ENCODE measurements at places on chromosomes 3 and 15. TPM values are rescaled to one million over a fixed set of nuclear protein-coding genes. Genes with fewer than 3 reads are reported as not detected.

The EPHB3 gene
- total RNA-seq: 2.5 TPM

The P2RY13 gene
- total RNA-seq: 1.7 TPM

The MESP2 gene
- total RNA-seq: not detected

The RGMA gene
- 218 TPM for total RNA-seq

The GOLGA6A gene
- not detected for total RNA-seq

The CACNA2D2 gene
- 2.8 TPM for total RNA-seq

The RYK gene
- 100 TPM for total RNA-seq

The MYZAP gene
- 221 TPM for total RNA-seq

The ANKRD34C gene
- not detected for total RNA-seq

The EPHB1 gene
- total RNA-seq: under 0.01 TPM

The HCN4 gene
- not detected for total RNA-seq

The CHRNA7 gene
- total RNA-seq: 0.83 TPM

The SLC24A5 gene
- not detected for total RNA-seq

The SELENOS gene
- 57.6 TPM for total RNA-seq

The DCLK3 gene
- under 0.01 TPM for total RNA-seq

The MFAP1 gene
- total RNA-seq: 21.3 TPM

The IL1RAP gene
- total RNA-seq: 5.7 TPM

The ZPLD1 gene
- not detected for total RNA-seq

The MYRIP gene
- 5.5 TPM for total RNA-seq
